CD14-positive monocyte (primary cell): ENCODE measurements at places on chromosomes 4 and X. TPM values are rescaled to one million over a fixed set of nuclear protein-coding genes. Genes with fewer than 3 reads are reported as not detected.

Gene AFF2
- polyA plus RNA-seq = 0.70 TPM

Gene ATOH1
- polyA plus RNA-seq = not detected

Gene NOA1
- 11.5 TPM for polyA plus RNA-seq

Gene SPARCL1
- not detected for polyA plus RNA-seq

Gene TRIM61
- polyA plus RNA-seq = not detected

Gene PALLD
- polyA plus RNA-seq = 5.4 and 6.1 TPM in 2 replicates

Gene SOWAHD
- polyA plus RNA-seq = 3.8 and 9.6 TPM in 2 replicates

Gene TCP11X1
- polyA plus RNA-seq = not detected in 2 replicates

Gene WDR13
- polyA plus RNA-seq = 68.6 TPM

- DNase-seq = no peak
Observed at GRCh38 chrX:55201930-55202579, 18.1 kb upstream of the PAGE5 start.

- DNase-seq = no peak
Observed at GRCh38 chrX:13834355-13834754, 17.5 kb upstream of the GPM6B start.

- DNase-seq = no peak
Observed at GRCh38 chr4:56315543-56315942, 71.7 kb downstream of the AASDH start.

GRCh38 chr4:87838890-87839591 lies 6.3 kb downstream of the MEPE start:
- DNase-seq = peak; percentile 50

DNA sequence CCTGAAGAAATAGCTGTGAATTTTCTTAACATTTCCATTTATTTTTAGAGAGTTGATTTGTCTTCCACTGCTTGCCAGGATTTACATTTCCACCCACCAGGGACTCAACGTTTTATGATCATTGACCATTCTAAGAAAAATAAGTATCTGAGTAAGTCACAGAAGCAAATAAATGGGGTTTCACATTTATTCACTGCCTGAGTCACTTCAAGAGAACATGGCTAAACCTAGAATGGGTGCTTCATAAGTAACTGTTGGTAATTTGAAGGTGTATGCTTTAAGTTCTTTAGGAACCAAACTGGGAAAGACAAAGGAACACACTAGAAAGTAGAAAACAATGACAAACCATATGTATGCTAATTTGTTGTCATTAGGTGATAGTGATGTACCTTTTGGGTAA lies 43.2 kb upstream of the GRIA3 start:
- no peak for DNase-seq

- no peak for DNase-seq
Observed at GRCh38 chr4:3200423-3201090, 48.4 kb upstream of the MSANTD1 start.

GRCh38 chr4:97500423-97500822 lies 642.9 kb downstream of the STPG2 start:
- DNase-seq = no peak

GRCh38 chr4:177008071-177008835 lies 215.5 kb upstream of the VEGFC start:
- DNase-seq = no peak

GRCh38 chr4:159284733-159285132 lies 181.9 kb downstream of the RAPGEF2 start:
- no peak for DNase-seq

DNA sequence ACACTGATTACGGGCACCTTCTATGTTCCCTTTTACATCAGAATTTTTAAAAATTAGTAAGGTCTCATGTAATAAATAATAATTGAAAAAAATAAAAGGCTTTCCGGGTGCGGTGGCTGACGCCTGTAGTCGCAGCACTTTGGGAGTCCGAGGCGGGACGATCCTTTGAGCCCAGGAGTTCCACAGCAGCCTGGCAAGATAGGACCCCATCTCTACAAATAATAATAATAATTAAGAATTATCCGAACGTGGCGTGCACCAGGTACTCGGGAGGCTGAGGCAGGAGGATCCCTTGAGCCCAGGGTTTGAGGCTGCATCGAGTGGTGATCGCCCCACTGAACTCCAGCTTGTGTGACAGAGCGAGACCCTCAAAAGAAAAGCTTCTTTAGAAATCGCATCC lies 771 bp upstream of the LAMTOR3 start:
- no peak for DNase-seq

GRCh38 chr4:62292911-62293310 lies 1092.8 kb downstream of the ADGRL3 start:
- DNase-seq = no peak

- DNase-seq = no peak
Observed at GRCh38 chrX:13816176-13816575, 717 bp downstream of the GPM6B start.

DNA sequence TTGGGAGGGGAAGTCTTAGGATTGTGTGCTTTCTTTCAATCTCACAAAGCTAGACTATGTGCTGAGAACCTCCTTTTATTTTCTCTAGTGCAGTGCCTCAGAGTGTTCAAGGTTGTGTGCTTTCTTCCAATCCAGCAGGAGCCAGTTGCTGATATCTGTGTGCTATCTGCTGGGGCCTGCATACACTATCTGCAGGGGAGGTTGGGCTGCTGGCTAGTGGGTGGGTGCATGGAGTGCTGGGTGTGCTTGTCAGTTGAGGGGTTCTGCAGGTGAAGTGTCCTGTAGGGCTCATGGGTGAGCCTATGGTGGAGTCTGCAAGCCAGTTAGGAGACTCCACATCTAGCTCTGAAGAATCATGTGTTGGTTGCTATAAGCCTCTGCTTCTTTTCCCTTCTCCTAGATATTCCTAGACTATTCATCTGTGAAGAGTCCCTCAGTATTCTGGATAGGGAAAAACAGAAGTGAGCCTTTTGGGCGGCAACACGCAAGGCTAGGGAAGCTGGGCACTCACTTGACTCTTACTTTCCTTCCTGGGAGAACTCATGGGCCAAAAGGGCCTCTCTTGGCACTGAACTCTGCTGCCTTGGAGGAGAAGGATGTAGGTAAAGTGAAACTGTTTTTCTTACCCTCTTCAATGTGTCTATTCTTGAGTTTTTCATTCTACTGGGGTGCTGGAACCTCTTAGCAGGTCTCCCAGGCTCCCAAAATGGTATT lies 8.0 kb upstream of the CISD2 start:
- DNase-seq = no peak

- no peak for DNase-seq
Observed at GRCh38 chrX:133607419-133608348, 192.4 kb upstream of the GPC4 start.

- no peak for DNase-seq
Observed at GRCh38 chrX:49233176-49233575, at the start of gene CACNA1F. Gene CACNA1F (minus strand): TSS chrX:49233340. CDS start chrX:49233309, 31 bp downstream.

DNA sequence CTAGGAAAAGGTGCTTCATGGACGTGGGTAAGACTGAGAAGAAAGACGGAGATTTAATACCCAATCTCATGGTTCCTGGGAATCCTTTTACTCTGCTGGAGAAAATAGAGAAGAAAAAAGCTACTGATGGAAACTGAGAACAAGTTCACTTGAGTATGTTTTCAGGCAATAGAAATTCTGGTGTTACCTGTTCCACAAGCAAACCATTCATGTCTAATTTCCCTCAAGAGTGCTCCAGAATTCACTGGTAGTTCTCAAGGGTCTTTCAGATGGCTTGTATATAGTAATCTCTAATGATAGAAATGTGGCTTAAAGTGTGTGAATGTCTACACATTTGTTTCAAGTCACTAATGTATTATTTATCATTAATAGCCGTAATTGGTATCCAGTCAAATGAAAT lies 22.5 kb downstream of the SETD7 start:
- no peak for DNase-seq

GRCh38 chr4:87559090-87559837 lies 30.1 kb upstream of the SPARCL1 start:
- DNase-seq = no peak

DNA sequence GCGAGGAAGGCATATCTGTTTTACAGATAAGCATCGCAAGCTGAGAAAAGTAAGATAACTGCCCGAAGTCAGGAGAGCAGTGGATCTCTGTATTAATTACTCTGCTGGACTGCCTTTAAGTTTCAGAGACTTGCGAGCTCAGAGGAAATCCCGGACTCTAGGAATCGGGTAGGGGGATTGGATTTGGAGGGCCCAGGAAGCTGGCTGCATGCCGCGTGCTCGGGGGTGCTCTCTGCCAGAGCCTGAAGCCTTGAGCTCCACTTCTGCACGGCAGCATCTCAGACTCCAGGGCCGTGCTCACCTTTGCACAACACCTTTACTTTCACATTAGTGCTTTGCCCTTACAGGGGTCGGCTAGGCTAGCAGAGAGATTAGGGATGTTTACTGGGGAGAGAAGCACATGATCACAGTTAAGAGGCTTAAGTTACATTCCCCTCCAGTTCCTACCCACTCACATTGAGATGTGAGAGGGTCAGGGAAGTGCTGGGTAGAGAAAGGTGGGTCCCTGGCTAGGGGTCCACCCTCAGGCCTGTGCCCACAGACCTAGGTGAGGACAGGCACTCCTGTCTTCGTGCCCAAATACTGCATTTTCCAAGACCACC lies 57.0 kb downstream of the TRIML1 start:
- no peak for DNase-seq

DNA sequence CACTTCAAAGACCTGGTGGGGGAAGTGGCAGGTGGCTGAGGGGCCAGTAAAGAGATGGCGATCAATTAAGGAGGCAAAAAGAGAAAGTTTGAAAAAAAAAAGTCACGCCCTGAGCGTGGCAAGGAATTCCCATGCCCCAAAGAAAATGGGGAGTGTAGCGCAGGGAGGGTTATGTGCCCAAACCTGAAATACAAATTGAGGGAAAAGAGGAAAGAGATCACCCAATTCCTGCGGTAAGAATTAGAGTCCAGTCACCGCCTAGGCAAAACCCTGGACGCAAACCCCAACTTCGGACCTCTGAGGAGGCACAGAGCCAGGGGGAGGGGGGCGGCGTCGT lies 595 bp downstream of the ENOX2 start:
- DNase-seq = no peak

- DNase-seq = no peak
Observed at GRCh38 chr4:140986045-140986444, 147.2 kb downstream of the RNF150 start.

- no peak for DNase-seq
Observed at GRCh38 chr4:3465698-3466671, 2.9 kb downstream of the DOK7 start.

DNA sequence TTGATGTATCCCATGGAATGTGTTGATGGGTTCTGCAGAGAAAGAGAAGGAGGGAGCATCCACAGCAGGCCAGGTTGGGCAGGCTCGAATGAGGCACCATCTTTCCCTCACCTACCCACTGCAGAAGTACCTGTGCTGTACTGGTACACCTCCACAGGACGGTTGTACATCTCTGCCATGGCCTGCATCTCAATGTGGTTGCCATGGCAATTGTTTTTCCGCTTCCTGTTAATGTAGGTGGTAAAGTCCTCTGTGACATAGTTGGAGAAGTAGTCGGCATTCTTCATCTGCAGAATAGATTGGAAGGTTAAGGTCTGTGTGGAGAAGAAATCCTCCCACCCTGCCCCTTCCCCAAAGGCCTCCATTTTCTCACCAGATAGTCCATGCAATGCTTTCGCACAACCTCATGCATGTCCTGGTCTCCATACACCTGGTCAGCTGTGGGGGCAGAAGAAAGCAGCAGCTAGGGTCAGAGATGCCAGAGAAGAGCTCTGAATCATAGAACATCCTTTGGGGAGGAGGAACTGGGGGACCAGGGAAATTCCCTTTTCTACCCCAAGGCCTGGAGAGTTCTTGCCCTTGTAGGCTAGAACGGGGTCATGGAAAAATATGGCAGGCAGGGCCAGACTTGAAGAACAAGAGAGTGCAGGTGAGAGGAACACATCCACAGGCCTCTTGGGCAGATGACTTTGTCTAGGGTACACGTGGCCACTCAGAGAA lies 15.9 kb upstream of the PIM2 start:
- DNase-seq = no peak

- DNase-seq = no peak
Observed at GRCh38 chrX:81779701-81780100, 577.8 kb downstream of the SH3BGRL start.

GRCh38 chrX:130110379-130111219 lies at the start of gene ELF4:
Gene ELF4 (minus strand): TSS chrX:130110497. CDS start chrX:130081330, 29,167 bp downstream.
- peak; percentile 60 for DNase-seq

- no peak for DNase-seq
Observed at GRCh38 chr4:98627531-98628257, 30.7 kb downstream of the TSPAN5 start.
